ENCODE measurements at places on chromosomes 6 and 20.

DNA sequence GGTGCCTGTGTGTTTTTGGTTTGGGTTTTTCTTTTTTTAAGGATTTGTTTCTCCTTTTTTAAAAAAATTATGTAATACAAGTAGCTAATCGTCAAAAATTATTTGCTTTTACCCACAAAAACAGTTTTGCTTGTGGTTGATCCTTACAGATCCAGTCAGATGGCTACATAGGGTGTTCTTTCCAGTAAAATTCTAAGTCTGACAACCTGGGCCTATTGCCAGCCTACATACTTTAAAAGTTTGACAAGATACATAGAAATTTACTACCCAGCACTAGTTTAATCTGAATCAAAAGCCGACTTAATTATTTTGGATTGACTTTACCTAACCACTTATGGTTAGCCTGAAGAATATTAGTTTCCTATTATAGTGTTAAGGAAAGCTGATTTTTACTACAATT lies 2.1 kb upstream of the SOX4 start:
- DNase-seq: no peak

- DNase-seq: no peak
Measured at GRCh38 chr6:1003394-1004160, 308.3 kb upstream of the FOXQ1 start.

DNA sequence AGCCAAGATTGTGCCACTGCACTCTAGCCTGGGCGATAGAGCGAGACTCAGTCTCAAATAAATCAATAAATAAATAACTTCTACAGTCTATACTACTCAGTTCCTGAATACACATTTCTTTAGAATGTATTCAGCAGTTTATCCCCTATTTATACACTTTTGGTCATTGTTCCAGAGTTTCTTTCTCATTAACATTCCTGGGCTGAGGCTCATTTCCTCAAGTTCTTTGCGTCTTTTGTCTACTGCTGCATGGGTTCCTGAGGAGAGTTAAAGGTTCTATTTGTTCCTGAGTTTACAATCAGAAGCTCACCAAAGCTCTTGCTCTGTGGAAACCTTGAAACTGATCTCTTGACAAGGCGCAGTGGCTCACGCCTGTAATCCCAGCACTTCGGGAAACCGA lies 37.7 kb upstream of the SASH1 start:
- DNase-seq: no peak

GRCh38 chr6:11370191-11371018 lies 137.9 kb upstream of the NEDD9 start:
- no peak for DNase-seq

- DNase-seq: no peak
Measured at GRCh38 chr6:105787747-105788146, 298.4 kb upstream of the PRDM1 start.

- DNase-seq: no peak
Measured at GRCh38 chr6:21140966-21141365, 452.6 kb upstream of the SOX4 start.

- DNase-seq: no peak
Measured at GRCh38 chr6:21752054-21752811, 158.7 kb downstream of the SOX4 start.

DNA sequence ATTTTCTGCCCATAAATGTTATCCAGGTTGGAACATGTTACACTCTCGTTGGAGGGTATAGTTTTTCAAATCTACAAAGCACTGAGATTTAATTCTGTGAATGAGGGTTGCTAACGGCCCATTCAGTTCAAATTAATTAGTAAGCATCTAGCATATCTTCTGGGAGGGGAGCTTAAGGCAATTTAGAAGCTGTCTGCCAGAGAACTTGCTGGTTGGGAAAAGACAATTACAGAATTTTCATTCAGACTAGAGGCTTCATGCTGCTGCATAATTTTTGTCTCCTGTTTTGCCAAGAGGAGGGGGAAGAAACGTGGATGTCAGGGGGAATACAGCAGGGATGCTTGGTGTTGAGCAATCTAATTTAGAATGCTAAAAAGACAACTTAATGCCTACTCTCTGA lies 268.3 kb upstream of the FAM83B start:
- no peak for DNase-seq

- no peak for DNase-seq
Measured at GRCh38 chr6:27448456-27448855, 24.4 kb downstream of the ZNF184 start.

DNA sequence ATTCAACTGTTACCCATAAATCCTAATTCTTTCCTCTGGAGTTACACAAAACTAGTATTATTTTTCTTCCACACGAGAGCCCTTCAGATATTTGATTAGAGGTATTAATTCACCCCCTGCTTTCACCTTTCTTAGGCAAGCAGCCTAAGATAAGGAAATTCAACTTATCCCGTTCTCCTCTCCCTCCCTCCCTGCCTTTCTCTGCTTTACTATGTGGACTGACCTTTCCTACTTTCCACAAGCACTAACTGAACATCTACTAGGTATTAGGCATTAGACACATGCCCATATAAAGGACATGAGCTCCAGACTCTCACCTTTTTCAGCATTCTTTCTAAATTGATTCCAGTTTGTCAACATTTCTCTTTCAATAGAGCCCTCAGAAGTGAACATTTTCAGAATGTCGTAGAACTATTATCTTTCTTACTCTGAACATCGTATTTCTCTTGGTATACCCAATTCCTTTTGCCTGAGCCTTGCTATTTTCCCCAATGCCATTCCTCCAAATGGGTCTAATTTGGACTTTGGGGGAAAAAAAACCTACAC lies 16.5 kb downstream of the ELOVL2 start:
- DNase-seq: no peak

- DNase-seq: no peak
Measured at GRCh38 chr6:42224222-42225028, 6.8 kb upstream of the MRPS10 start.

DNA sequence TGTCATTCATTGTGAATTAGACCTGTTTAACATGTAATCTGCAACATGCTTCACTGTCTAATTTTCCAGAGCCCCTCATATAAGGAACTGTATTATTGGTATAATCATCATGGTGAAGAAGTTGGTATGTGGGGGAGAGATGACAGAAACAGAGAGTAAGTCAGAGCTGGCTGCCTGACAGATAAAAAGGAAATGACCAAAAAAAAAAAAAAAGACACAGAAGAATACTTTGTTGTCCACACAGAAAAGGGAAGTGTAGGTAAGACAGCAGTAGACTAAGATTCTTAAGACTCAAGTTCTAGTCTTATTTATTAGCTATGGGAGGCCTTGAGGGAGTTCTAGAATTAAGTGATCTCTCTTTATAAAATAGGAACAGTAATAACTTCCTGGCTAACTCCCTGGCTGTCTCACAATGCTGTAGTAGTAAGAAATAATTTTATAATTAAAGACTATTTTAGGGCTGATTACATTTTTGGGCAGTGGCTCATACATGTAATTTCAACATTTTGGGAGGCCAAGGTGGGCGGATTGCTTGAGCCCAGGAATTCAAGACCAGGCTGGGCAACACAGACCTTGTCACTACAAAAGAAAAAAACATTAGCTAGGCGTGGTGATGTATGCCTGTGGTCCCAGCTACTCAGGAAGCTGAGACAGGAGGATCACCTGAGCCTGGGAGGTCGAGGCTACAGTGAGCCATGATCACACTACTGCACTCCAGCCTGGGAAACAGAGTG lies 102.5 kb downstream of the PRL start:
- no peak for DNase-seq

Measured in right hindlimb (tissue), 1 donor.